KBM-7 (cell line): ENCODE measurements at places on chromosomes 11 and 22.

GRCh38 chr11:24496386-24496735 is 492 bp upstream of the LUZP2 start:
- DNase-seq = no peak

GRCh38 chr22:46791201-46791731 is 28.8 kb downstream of the TBC1D22A start:
- peak; percentile 88 for DNase-seq

DNA sequence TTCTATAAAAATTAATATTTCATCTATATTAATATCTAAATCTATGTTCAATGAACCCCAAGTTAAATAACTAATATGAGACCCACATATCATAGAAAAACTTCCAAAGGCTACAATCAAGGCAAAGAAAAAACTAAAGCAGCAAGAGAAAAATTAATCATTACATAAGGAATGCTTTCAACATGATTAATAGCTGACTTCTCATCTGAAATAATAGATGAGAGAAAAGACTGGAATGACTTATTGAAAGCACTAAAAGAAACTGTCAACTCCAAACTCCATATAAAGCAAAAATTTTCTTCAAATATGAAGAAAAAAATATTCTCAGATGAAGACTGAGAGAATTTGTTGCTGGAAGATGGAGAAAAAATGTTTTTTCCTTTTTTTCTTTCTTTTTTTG is 13.0 kb downstream of the TRIM5 start:
- DNase-seq = no peak

DNA sequence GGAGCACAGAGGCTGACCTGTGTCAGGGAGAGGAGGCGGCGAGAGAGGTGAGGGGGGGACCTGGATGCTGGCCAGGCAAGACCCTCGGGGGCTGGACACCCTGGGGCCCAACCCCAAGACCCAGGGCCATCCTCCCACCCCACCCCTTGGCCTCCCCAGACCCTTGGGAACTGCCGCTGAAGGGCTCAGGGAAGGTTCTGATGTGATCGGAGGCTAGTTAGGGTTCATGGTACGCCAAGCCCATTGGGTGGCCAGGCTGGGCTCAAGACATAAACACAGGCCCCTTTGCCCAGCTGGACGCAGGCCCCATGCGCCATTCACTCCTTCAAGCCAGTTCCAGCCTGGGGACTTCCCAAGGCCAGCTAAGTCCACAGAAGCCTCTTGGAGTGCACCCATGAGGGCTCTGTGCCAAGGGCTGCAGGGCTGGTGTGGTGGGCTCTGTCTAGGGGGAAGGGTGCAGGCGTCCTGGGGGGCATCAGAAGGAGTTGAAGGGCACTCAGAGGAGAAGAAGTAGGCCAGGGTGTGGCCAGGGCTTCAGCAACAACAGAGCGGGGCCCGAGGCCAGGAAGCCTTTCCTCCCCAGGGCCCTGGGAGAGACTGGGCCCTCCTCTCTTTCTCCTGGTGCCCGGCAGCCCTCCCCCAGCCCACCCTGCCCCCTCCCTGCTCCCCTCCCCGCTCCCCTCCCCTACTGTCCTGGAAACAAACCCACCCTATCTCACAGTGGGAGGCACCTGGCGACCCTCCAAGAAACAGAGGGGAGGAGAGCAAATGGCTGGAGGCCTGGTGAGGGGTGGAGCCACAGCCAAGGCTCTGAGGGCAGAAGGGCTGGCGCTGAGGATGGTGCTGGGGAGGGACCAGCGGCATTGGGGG is 12.9 kb downstream of the TSPAN32 start:
- no peak for DNase-seq

DNA sequence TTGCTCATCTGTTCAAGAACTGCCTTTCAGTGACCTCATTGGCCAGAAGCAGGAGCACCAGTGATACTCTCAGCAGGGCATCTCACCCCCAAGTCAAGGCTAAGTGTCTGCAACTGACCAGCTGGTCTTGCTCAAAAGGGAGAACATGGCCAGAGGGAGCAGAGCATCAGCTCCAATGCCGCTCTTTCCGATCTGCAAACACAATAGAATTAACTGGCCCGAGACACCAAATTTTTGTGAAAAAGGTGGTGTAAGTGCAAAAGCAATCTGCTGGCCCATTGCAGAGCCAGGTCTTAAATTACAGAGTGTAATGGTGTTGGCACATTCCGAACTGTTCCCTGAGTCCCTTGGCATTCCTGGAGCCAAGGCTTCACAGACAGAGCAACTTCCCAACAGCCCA is 97.0 kb downstream of the PKNOX2 start:
- DNase-seq = no peak

DNA sequence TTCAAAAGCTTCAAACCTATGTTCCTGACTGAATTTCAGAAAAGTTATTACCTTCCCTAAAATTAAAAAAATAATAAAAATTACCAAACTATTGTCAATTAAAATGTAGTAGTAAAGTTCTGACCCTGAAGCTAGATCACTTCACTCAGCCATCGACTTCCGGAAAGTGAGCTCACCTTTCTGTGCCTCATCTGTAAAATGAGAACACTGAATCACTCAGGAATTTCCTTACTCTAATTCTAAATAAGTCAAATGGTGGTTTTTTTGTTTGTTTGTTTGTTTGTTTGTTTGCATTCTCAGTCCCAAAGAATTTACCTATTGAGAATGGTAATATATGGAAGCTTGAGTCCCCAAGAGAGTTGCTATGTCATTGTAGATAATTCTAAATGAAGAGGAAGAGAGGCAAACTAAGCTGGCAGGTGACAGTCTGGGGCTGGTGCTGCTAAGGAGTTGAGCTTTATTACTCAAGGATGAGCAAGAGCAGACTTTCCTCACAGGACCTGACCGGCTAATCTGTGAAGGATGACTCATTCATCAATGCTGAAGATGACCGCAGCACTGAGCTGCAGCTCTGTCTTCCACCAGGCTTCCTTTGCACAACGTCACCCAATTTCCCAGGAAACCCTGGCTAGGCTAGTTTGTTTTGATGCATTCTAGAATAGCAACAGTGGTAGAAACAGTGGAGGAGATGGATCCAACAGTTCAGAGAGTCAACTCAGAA is 248.8 kb downstream of the RAB38 start:
- DNase-seq = no peak

DNA sequence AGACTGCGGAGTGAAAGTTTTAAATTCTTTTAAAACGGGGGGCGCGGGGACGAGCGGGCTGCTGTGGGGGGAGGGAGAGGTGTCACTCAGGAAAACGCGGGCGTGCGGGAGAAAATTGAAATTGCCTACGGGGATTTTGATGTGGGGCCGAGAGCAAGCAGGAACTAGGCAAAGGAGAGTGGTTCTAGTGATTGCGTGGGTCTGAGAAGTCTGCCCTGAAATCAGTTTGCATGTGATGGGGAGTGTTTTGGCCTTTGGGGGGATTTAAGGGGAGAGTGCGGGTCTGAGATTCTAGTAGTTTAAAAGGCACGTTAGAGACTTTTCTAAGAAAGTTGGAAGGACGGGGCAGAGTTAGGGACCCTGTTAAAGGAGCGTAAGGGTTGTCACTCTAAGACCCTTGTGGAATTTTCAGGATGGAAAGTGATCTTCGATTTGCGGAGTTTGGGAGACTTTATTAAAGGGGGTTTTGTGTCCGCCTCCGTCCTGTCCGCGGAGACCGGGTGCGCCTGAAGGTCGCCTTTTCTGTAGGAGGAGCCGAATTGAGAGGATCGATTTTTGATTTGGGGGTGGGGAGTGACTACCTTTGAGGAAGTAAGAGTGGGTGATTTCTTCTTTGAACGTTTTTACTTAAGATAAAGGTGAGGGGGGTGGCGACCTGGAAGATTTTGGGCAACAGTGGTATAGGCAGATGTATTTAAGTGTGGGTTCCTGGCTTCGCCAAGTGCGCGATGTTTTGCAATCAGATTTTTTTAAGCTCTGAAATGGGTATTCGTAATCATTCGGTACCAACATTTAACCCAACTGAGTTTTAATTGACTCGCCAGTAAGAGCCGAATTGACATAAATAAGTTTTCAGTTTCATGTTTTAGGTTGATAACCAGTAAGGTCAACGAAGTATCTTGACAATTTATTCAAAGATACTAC is 1.1 kb downstream of the EED start:
- peak; percentile 54 for DNase-seq

- DNase-seq = no peak
Observed at GRCh38 chr11:36360318-36360717, 64.2 kb downstream of the PRR5L start.

GRCh38 chr11:27996066-27996465 is 111.9 kb downstream of the KIF18A start:
- no peak for DNase-seq

DNA sequence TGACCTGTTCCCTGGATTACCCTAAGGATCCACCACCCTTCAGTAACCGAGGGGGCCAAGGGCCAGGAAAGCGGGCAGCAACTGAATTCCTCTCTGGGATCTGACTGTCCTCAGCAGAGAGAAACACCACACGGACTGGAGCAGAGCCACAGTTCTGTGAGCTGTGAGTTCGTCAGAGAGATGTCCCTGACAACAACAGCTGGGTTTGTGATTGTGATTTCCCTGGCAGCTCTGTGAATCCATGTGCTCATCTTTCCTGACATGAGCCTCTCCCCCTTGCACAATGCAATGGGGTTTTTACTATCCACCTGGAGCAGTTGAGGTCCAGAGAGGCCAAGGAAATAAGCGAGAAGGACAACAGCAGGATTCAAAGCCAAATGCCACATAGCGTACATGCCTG is 69.4 kb upstream of the AMPD3 start:
- DNase-seq = no peak

DNA sequence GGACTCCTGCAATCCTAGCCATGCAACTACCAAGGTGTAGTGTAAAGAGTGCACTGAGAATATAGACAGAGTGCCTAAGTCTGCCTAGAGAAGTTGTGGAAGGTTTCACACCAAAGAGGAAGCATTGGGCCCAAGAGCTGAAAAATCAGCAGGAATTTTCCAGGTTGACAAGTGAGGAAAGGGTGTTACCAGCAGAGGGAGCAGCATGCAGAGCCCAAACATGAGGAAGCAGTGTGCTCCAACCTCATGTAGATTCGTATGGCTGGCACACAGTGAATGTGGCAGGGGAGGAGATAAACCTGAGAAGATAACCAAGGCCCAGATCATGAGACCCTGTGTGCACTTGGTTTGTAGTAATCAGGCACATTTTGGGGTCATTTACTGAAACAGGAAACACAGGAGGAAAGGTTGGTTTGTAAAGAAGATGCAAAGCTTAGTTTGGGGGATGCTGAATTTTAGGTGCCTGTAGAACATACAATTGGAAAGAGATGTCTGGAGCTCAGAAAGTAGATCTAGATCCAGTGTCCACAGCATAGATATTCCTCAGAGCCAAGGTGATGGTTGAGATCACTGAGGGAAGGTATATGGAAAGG is 1.7 kb downstream of the HPX start:
- peak; percentile 88 for DNase-seq

GRCh38 chr11:66727282-66728037 is 1.6 kb downstream of the SPTBN2 start:
- peak; percentile 61 for DNase-seq

GRCh38 chr11:78033040-78033439 is 10.0 kb upstream of the KCTD14 start:
- no peak for DNase-seq

DNA sequence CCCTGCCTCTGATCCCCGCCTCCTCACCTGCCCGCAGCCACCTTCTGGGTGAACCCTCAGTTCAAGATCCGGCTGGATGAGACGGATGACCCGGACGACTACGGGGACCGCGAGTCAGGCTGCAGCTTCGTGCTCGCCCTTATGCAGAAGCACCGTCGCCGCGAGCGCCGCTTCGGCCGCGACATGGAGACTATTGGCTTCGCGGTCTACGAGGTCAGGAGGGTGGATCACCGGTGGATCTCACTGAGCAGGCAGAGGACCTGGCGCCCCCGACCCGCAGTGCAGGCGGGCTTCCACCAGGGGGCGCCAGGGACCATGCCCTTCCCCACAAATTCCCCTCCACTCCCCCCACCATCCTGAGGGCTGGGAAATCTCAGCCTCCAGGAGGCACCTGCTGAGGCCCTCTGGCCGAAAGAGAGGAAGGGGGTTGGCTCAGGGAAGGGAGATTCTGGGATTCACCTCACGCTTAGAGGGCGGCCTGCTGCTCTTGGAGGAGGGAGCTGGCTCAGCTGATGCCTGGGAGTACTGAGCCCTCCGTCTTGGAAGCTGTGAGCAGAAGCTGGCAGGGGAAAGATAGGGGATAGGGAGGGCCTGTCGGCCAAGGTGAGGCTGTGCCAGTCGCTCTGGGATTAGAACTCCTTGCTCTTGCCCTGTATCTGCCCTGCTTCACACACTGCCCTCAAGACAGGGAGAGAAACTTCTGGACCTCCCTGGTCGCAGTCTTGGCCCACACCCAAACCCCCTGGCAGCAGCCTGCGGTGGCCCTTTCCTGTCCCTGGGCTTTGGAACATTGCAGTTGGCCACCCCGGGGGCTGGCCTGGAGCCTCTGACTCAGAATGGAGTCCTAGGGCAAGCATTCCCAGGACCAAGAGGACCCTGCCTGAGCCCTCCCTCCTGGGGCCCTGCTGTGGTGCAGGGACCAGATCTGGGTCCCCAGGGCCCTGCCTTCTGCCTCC is 23.2 kb downstream of the CAPN1 start:
- DNase-seq = peak; percentile 88

DNA sequence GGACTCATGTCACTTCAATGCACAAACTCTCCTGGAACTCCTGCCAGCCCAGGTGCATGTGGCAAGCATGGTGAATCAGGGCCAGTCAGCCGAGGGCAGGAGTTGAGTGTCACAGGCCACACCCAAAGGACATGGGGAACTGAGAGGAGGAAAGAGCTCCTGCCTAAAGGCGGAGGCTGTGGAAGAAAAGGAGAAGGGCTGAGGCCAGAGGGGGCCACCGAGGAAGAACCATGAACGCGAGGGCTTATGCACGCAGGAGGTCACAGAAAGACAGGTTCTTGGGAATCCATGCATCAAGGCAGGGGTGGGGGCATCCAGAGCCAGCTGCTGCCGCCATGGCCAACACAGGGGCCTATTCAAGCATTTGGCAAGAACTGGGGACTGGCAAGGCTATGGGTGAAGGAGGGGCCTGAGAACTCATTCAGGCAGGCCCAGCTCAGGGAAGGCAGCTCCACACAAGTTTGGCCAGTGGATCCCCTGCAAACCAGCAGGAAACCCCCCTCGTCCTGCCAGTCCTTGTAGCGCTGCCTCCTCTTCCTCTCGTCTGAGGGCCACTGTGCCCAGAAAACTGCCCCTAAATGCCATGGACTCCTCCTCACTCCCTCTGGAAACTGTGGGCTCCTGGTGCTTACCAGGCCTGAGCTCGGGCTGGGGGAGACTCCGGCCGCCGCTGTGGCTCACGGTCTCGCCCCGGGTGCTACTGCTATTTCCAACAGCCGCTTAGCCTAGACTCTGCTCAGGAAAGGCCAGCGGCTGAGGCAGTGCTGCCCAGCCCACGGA is 15.4 kb downstream of the PPM1F start:
- no peak for DNase-seq

- DNase-seq = no peak
Observed at GRCh38 chr11:6746626-6747025, 25.1 kb downstream of the OR2AG2 start.

DNA sequence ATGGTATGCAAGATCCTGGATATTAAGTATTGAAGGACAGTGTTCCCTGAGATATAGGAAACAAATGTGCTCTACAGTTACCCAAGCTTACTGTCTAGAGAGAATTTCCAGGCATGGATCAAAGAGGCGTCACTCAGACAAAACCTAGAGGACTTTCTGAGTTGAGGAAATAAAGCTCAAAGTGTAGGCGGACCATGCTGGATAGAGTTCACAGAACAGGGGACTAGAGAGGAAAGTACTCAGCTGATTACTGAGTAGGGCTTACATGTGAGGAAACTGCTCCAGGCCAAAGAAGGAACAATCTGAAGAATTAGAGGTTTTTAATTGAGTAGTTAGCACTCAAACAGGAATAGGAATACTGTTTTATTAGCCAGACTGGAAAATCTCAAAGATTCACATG is 193.3 kb downstream of the TMEM135 start:
- DNase-seq = no peak

- DNase-seq = no peak
Observed at GRCh38 chr11:48168815-48169214, 47.8 kb upstream of the OR4B1 start.

- no peak for DNase-seq
Observed at GRCh38 chr11:47451436-47451835, 2.5 kb upstream of the RAPSN start.
